ENCODE measurements at places on chromosomes 16 and 17.

GRCh38 chr17:64024215-64024654 lies 3.8 kb upstream of the ICAM2 start:
- no peak overlapping the region for H3K27ac ChIP-seq
- H3K27me3 ChIP-seq = peaks cover 6% of the 10 kb centered on the region
- peak; percentile 34 for DNase-seq
- H3K36me3 ChIP-seq = no peaks in the 10 kb centered on the region

DNA sequence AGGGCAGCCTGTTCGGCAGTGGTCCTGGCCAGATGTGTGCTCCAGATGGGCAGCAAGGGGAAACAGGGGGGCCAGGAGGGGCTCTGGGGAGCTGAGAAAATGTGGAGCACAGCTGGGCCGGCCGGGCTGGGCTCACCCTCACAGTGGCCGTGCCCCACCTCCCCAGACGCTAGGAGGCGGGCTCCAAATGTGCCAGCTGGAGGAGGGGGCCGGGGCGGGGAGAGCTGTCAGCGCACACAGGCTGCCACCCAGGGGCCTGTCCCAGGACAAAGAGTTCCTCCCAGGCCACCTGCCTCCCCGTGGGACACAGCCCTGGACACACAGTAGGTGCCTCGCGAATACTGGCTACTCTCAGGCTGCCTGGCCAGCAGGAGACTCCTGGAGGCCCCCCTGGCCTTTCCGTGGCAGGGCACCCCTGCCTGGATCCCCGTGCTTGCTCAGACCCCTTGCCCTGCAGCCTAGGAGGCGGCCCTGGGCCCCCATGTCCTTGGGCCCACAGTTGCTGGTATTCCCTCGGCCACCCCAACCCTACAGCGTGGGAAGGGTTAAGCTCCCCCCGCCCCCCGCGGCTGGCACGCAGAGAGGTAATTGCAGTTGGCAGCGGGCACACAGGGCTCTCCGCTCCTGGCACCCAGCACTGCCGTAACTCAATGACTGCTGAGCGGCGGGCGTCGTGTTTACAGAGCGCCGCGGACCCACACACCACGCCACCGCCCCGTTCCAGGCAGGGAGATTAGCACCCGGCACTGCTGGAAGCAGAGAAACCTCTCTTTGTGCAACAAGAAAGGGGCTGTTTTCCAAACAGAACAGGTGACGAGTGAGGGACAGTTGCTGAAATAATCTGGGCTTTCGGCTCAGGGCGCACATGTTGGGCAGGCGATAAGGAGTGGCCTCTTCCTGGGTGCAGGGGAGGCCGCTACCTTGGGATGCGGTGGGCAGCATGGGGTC lies 32.2 kb downstream of the BAHCC1 start:
- H3K36me3 ChIP-seq = no peaks in the 10 kb centered on the region
- DNase-seq = no peak
- H3K4me3 ChIP-seq = no peak overlapping the region
- H3K27me3 ChIP-seq = no peaks in the 10 kb centered on the region

- no peak overlapping the region for H3K27ac ChIP-seq
- H3K4me3 ChIP-seq = no peak overlapping the region
- no peaks in the 10 kb centered on the region for H3K27me3 ChIP-seq
- no peaks in the 10 kb centered on the region for H3K36me3 ChIP-seq
Measured at GRCh38 chr17:66727634-66728570, 107.0 kb upstream of the CACNG5 start.

GRCh38 chr16:52257534-52257933 lies 289.4 kb downstream of the TOX3 start:
- no peak for DNase-seq
- no peaks in the 10 kb centered on the region for H3K27me3 ChIP-seq
- no peak overlapping the region for H3K27ac ChIP-seq
- H3K4me1 ChIP-seq = no peaks in the 10 kb centered on the region
- H3K36me3 ChIP-seq = no peaks in the 10 kb centered on the region
- H3K4me3 ChIP-seq = no peak overlapping the region
